ENCODE measurements at places on chromosomes 1 and 21.

- no peak overlapping the region for H3K27ac ChIP-seq
- H3K36me3 ChIP-seq, result no peaks in the 10 kb centered on the region
- no peak overlapping the region for H3K4me3 ChIP-seq
- no peak for DNase-seq
- H3K4me1 ChIP-seq, result no peaks in the 10 kb centered on the region
- peaks cover 5% of the 10 kb centered on the region for H3K27me3 ChIP-seq
Measured at GRCh38 chr1:240516069-240516468, 95.9 kb downstream of the GREM2 start.

GRCh38 chr1:151059109-151060006 is at the start of gene CDC42SE1:
TSS of gene CDC42SE1 (minus strand) at chr1:151059622. CDS start at chr1:151055730, 3,892 bp downstream.
- peaks cover 45% of the 10 kb centered on the region for H3K36me3 ChIP-seq
- H3K4me3 ChIP-seq, result peak within 1 kb of the TSS; percentile 95
- H3K4me1 ChIP-seq, result peaks cover 64% of the 10 kb centered on the region
- DNase-seq, result peak; percentile 81

GRCh38 chr1:56045477-56045876 is 533.9 kb downstream of the PLPP3 start:
- H3K27me3 ChIP-seq, result no peaks in the 10 kb centered on the region
- H3K36me3 ChIP-seq, result no peaks in the 10 kb centered on the region
- H3K27ac ChIP-seq, result no peak overlapping the region
- DNase-seq, result no peak

GRCh38 chr1:41623736-41624135 is 139.3 kb upstream of the EDN2 start:
- H3K4me1 ChIP-seq, result peaks cover 72% of the 10 kb centered on the region
- H3K36me3 ChIP-seq, result peaks cover 58% of the 10 kb centered on the region
- no peaks in the 10 kb centered on the region for H3K27me3 ChIP-seq
- no peak for DNase-seq

- no peak for DNase-seq
- no peaks in the 10 kb centered on the region for H3K36me3 ChIP-seq
- peaks cover 2% of the 10 kb centered on the region for H3K27me3 ChIP-seq
- no peak overlapping the region for H3K27ac ChIP-seq
Measured at GRCh38 chr1:77025599-77025998, 158.3 kb downstream of the ST6GALNAC5 start.

- H3K27ac ChIP-seq, result no peak overlapping the region
- no peak for DNase-seq
- H3K4me1 ChIP-seq, result peaks cover 12% of the 10 kb centered on the region
- H3K36me3 ChIP-seq, result no peaks in the 10 kb centered on the region
- H3K4me3 ChIP-seq, result no peak overlapping the region
Measured at GRCh38 chr1:232462213-232462612, 167.7 kb downstream of the SIPA1L2 start.

DNA sequence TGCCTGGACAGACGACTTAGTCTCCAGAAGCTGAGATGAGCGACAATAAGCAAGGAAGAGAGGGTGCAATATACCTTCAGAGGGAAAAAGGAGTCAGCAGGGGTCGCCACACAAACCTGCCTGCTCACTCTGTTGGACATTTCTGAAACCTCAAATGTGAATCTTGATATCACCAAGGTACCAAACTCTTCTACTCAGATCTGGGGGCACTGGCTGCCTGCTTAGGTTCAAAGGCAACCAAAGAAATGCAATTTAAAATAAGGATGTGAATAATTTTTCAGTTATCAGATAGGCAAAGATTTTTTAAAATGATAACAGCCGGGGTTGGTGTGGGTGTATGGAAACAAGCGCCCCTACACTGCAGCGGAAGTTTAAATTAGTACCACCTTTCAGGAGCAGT is 164.2 kb downstream of the HIVEP3 start:
- H3K27me3 ChIP-seq, result no peaks in the 10 kb centered on the region
- DNase-seq, result no peak
- peaks cover 10% of the 10 kb centered on the region for H3K36me3 ChIP-seq
- peak overlapping the region; percentile 74 for H3K27ac ChIP-seq
- H3K4me3 ChIP-seq, result no peak overlapping the region

DNA sequence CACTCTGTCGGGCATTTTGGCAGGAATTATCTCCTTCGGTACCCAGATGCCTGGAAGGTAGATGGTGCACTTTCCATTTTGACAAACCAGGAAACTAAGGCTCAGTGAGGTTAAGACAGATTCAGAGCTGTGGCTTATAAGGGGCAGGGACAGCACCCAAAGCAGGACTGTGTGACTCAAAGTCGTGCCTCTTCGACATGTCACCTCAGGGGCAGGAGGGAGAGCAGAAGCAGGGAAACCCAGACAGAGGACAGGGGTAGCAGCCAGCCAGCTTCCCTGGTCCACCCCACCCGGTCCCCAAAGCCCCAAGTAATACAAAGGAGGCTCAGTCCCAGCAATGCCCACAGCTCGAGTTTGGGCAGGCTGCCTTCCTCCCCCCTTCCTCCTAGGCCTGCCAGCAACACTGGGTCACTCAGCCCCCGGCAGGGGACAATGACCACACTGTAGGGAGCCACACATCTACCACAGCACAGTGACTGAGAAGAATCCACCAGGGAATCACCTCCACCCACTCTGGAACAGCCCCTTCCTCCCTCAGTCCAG is 2.5 kb downstream of the RHOC start:
- no peak for DNase-seq
- H3K27ac ChIP-seq, result peak overlapping the region; percentile 91
- peaks cover 7% of the 10 kb centered on the region for H3K27me3 ChIP-seq
- peak overlapping the region; percentile 80 for H3K4me3 ChIP-seq
- H3K4me1 ChIP-seq, result peaks cover 75% of the 10 kb centered on the region

GRCh38 chr1:115425442-115425841 is 87.4 kb upstream of the NGF start:
- H3K36me3 ChIP-seq, result no peaks in the 10 kb centered on the region
- no peak overlapping the region for H3K27ac ChIP-seq
- no peak overlapping the region for H3K4me3 ChIP-seq
- no peaks in the 10 kb centered on the region for H3K4me1 ChIP-seq
- DNase-seq, result no peak
- H3K27me3 ChIP-seq, result peaks cover 4% of the 10 kb centered on the region

- H3K4me3 ChIP-seq, result peak within 1 kb of the TSS; percentile 99
- peaks cover 28% of the 10 kb centered on the region for H3K27me3 ChIP-seq
- H3K4me1 ChIP-seq, result peaks cover 40% of the 10 kb centered on the region
- peak; percentile 71 for DNase-seq
- peak within 1 kb of the TSS; percentile 99 for H3K27ac ChIP-seq
- peaks cover 11% of the 10 kb centered on the region for H3K36me3 ChIP-seq
Measured at GRCh38 chr1:184051485-184052193, at the start of gene TSEN15. TSS of gene TSEN15 (plus strand) at chr1:184051730. CDS start at chr1:184051756, 26 bp downstream.

- no peak for DNase-seq
- peaks cover 46% of the 10 kb centered on the region for H3K27me3 ChIP-seq
- H3K36me3 ChIP-seq, result no peaks in the 10 kb centered on the region
- H3K27ac ChIP-seq, result no peak within 1 kb of the TSS
- H3K4me3 ChIP-seq, result no peak within 1 kb of the TSS
Measured at GRCh38 chr1:228006786-228007048, at the start of gene WNT3A. TSS of gene WNT3A (plus strand) at chr1:228006998. CDS start at chr1:228007129, 131 bp downstream.

- no peaks in the 10 kb centered on the region for H3K36me3 ChIP-seq
- H3K27ac ChIP-seq, result no peak overlapping the region
- H3K4me3 ChIP-seq, result no peak overlapping the region
Measured at GRCh38 chr1:65691152-65691900, 101.4 kb upstream of the PDE4B start.

DNA sequence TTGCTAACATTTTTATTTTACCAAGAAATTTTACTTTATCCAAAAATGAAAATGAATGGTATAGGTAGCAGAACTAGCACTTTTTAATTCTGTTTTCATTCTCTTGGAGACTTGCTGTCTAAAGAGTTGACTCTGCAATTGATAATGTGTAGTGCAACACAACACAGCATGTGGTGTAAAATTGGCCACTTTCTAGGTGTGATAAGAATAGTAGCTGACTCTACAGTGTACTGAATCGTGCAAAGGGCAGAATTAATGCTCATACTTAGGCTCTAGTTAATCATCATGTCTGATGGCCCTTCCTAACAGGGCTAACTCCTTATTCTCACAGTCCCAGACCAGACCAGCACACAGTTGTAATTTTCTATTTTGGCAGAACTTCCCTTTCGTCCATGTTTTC is 140.5 kb downstream of the NEK7 start:
- H3K36me3 ChIP-seq, result peaks cover 20% of the 10 kb centered on the region
- no peaks in the 10 kb centered on the region for H3K27me3 ChIP-seq
- no peak for DNase-seq
- H3K4me1 ChIP-seq, result no peaks in the 10 kb centered on the region
- H3K4me3 ChIP-seq, result no peak overlapping the region
- no peak overlapping the region for H3K27ac ChIP-seq

DNA sequence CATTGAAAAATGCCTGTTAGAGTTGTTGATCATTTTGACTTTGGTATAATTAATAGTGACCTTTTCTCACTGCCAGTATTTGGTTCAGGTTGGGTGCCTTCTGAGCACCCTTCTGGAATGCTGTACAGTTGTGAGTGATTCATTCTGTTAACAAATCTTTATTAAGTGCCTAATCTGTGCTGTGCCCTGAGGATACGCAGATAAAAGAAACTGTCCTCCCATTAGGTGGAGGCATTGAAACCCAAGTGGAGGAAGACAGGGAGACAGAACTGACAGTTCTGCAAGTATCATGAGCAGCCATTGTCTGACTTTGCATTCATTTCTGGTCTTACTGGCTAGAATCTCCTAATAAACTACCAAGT is 76.1 kb upstream of the ZNF326 start:
- DNase-seq, result no peak
- H3K27me3 ChIP-seq, result no peaks in the 10 kb centered on the region
- H3K4me1 ChIP-seq, result peaks cover 4% of the 10 kb centered on the region
- no peak overlapping the region for H3K27ac ChIP-seq
- no peak overlapping the region for H3K4me3 ChIP-seq

DNA sequence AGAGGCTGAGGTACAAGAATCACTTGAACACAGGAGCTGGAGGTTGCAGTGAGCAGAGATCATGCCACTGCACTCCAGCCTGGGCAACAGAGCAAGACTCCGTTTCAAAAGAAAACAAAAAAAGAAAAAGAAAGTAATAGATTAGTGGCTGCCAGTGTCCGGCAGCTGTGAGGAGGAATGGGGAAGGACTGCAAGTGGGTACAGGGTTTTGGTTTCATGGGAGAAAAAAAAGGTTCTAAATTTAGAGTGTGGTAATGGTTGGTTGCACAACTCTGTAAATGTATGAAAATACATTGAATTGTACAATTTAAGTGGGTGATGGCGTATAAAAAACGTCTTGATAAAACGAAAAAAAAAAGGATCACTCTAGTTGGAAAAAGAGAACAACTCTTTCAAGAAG is 6.7 kb downstream of the TAF1A start:
- peaks cover 31% of the 10 kb centered on the region for H3K36me3 ChIP-seq
- H3K27ac ChIP-seq, result no peak overlapping the region
- no peak overlapping the region for H3K4me3 ChIP-seq
- no peaks in the 10 kb centered on the region for H3K27me3 ChIP-seq
- peaks cover 19% of the 10 kb centered on the region for H3K4me1 ChIP-seq
- no peak for DNase-seq

DNA sequence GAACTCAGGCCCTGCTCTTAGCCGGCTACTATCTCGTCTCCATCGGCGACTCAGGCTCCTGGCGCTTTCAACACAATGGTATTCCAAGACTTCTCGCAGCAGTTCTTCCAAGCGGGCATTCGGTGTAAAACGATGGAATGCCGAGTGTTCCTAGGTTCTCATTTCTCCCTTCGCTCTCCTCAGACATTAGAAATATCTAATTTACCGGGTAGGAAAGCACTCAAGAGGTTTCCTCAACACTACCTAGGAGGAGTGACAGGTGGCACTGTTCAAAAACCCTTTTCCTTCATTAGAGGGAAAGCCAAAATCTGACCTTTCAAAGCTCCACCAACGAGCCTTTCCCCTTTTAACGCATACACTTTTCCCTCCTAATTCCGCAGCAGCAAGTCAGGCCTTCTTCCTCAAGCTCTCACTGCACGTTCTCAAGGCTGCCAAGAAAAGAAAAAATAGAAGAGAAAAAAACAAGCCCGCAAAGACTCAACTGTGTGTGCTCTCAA is 601 bp downstream of the UBE2G2 start:
- peak overlapping the region; percentile 94 for H3K27ac ChIP-seq
- peak overlapping the region; percentile 99 for H3K4me3 ChIP-seq
- no peaks in the 10 kb centered on the region for H3K27me3 ChIP-seq
- H3K4me1 ChIP-seq, result peaks cover 61% of the 10 kb centered on the region
- DNase-seq, result no peak

DNA sequence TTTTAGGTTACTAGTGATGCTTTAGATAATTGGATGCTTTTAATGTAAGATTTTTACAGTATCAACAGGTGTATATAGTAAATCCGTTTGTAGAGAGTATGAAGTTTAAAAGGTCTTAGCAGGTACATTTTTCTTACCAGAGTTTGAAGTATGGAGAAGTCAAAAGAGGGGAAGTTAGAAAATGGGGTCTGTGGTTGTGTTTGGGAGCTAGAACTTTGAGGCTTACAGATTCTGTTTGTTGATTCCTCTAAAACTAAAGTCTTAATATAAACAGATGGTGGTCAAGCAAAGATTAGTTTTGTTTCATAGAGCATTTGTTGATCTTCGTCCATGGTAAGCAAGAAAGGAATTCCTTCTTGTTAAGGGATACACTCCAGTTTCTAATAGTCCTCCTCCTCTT is 35.8 kb downstream of the CDC42 start:
- no peaks in the 10 kb centered on the region for H3K27me3 ChIP-seq
- DNase-seq, result no peak
- H3K4me1 ChIP-seq, result peaks cover 73% of the 10 kb centered on the region
- H3K36me3 ChIP-seq, result peaks cover 55% of the 10 kb centered on the region
- peak overlapping the region; percentile 8 for H3K4me3 ChIP-seq

- H3K36me3 ChIP-seq, result peaks cover 39% of the 10 kb centered on the region
- DNase-seq, result no peak
- no peaks in the 10 kb centered on the region for H3K27me3 ChIP-seq
- peak overlapping the region; percentile 78 for H3K4me3 ChIP-seq
Measured at GRCh38 chr21:17793246-17794123, 25.7 kb downstream of the C21orf91 start.

DNA sequence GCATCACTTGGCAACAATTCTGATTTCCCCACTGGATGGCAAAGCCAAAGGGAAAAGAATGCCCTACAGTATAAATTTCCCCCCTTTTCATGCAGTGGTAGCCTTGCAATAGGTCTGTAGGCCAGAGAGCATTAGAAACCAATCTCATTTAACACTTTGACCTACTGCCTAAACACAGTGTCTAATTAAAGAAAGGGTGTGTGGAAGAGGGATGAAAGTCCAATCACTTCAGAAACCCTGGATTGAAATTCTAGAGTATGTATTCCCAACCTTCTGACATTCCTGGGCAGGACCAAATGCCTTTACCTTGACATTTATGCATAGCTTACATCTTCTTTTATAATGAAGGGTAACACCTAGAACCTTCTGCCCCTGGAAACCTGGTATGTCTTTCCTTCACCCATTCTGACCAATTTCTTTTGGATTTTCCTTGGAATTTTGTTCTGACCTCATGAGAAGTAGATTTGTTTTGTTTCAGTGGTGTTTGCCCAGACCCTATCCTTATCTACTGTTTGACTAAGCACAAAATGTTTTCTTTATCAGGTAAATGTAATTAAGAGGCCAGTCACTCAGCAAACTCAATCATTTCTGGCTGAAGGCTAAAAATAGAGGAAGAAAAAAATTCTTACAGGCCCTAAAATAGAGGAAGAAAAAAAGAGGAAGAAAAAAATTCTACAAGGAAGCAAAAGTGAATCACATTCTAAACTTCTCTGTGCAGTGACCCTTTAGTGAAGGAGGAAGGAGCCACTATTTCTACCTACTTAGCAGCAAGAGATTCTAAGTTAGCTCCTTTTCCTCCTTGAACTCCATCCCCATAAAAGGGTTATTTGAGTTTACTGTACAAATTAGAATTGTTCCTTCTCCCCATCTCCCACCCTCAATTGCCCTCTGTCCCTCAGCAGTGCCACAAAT is 129.5 kb upstream of the DSCAM start:
- H3K36me3 ChIP-seq, result no peaks in the 10 kb centered on the region
- no peak overlapping the region for H3K27ac ChIP-seq
- no peak for DNase-seq
- no peaks in the 10 kb centered on the region for H3K4me1 ChIP-seq

Measured in activated T-helper 1 cell treated with anti-CD3 and anti-CD28 coated beads, Interleukin-12 subunit alpha, Interleukin-12 subunit beta, Interleukin-2, Interleukin-4 antibody, amounts not matched to agents 30 ng/mL and 10 ng/mL and 1 ng/mL, durations not matched to agents 14 hours and 24 hours and 36 hours (primary cell).